ENCODE measurements at places on chromosomes 5 and 9.

- DNase-seq, result no peak
These were observed 264.7 kb upstream of the CCNG1 start for GRCh38 chr5:163172540-163173338.

GRCh38 chr5:1079961-1080360 is 31.9 kb downstream of the SLC12A7 start:
- DNase-seq, result no peak

- DNase-seq, result no peak
These were observed 40.7 kb upstream of the S1PR3 start for GRCh38 chr9:88950341-88951154.

GRCh38 chr5:78758169-78758839 is 109.7 kb upstream of the LHFPL2 start:
- no peak for DNase-seq

DNA sequence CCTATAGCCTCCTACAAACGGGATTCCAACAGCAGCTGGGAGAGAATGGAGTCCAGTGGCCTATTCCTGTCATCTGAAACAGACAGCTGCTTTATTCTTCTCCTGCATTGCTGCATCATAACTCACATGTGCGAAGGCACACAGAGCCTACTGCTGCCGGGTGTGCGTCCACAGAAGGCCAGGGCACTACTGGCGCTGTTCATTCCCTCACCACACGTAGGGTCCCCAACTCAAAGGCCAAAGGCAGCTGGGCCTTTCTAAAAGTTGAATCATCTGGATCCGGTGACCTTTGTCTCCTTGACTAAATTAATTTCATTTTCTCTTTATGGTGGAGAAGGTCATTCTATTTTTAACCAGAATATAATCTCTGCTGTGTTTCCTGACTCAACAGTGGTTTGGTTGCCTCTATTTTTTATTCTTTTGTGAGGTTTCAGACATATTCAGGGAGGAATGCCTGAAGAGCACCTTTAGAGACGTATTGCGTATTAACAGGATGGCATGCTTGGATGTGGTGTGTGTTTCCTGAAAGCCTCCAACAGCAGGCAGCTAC is 10.8 kb upstream of the SPATA24 start:
- DNase-seq, result no peak

DNA sequence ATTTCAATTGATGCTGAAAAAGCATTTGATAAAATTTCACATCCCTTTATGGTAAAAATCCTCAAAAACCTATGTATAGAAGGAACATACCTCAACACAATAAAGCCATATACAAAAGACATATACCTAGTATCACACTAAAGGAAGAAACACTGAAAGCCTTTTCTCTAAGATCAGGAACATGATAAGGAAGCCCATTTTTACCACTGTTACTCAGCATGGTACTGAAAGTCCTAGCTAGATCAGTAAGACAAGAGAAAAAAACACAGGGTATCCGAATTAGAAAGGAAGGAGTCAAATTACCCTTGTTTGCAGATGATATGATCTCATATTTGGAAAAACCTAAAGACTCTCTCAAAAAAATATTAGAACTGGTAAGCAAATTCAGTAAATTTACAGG is 350.2 kb upstream of the PDE4D start:
- DNase-seq, result no peak

- no peak for DNase-seq
These were observed 355.5 kb downstream of the ARRDC3 start for GRCh38 chr5:91027405-91028139.

DNA sequence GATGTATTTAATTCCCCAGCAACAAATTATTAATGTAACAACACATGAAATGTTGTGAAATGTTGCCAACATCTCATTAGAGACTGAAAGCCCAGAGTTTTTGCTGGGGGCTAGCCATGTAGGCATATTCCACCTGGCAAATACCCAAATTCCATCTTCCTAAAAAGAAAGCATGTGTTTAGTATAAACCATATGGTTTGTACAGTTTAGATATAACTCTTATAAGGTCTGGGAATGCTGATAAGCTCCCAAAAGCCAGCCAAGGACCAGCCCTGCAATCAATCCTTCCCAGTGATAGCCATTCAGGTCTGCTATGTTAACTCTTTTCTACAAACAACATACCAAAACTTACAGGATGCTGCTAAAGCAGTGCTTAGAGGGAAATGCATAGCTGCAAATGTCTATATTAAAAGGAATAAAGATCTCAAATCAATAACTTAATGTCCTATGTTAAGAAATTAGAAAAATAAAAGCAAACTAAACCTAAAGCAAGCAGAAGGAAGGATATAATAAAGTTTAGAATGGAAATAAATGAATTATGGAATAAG is 158.9 kb downstream of the AUH start:
- no peak for DNase-seq

DNA sequence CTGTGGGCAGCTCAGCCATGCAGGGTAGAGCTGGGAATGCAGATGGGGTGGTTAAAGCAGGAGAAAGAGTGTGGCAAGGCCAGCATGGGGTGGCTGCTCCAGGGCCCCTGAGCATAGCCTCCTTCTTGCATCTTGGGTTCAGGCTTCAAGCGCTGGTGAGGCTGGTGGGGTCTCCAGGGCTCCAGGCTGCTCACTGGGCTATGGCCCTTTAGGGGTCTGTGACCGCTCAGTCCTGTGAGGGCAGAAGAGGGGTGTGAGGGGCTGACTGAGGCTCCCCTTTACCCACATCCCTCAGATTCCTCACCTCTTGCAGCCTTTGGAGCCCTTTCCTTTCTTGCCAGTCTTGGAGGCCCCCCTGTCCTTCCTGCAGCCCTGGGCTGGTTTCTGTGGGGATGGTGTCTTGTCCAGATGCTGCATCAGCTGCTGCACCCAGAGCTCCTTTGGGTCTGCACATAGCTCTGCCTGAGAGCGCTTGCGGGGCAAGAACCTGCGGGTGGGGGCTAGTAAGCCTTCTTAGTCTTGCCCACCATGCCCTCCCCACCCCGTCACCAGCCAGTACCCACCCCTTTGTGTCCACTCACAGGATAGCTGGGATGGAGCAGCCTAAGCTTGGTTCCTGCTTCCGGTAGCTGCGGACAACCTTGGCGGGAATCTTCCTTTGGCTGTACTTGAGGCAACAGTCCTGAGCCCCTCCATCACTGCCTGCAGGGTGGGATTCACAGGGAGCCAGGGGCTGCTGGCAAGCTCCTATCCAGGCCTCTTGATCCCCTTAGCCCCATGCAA is 549 bp downstream of the CCL21 start:
- DNase-seq, result no peak

- no peak for DNase-seq
These were observed 21.6 kb downstream of the CEMIP2 start for GRCh38 chr9:71746758-71747125.

DNA sequence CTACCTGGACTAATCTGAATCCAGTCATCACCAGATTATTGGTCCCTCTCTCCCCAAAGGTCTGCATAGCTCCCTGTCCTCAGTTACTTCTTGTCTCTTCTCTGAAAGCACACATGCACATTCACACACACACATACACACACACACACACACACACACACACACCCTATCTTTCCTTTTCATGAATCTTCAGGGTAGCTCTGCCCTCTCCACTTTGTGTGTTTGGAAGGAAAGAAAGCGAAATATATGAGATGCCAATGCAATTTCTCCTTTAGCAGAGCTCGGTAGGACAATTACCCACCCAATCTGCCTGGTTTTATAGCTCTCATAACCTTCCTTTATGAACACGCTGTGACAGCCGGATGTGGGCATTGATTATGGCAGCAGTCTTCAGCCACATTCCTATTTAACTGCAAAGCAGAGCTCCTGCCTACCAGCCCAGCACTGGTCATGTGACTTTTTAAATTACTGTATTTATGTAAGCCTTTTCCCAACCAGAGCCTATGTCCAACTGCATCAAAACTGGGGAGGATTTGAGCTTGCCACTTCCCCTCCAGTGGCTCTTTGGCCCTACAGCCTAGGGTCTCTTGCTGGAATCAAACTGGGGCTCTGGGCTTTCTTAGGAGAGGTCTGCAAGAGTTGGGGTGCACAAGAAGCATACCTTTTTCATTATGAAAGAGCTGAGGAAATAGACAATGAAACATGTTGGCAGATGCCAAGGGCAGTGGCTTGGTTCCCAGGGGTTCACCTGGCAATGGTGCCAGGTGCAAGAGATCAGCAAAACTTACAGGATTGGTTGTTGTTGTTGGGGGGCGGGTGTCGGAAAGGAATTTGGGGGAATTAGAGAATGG is 20.8 kb upstream of the MATR3 start:
- no peak for DNase-seq

DNA sequence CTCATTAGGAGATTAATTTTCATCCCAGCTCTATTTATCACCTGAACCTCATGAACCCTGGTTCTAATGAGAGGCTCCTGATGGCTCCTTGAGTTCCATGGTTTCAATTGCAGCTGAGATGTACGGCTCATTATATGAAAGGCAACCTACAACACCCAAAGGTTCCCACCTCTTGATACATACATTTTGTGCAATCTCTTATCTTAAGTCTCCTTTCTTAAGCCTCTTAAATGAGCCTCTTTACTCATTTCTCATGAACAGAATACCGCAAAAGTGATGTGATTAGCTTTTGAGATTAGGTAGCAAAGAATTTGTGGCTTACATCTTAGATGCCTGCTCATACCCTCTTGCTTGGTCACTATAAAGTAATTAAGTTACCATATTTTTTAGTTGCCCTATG is 1964.0 kb upstream of the CDH6 start:
- DNase-seq, result no peak

- DNase-seq, result no peak
These were observed 8.6 kb upstream of the COL15A1 start for GRCh38 chr9:98935071-98935505.

- no peak for DNase-seq
These were observed 365.1 kb upstream of the PRR16 start for GRCh38 chr5:120098902-120099535.

GRCh38 chr5:105767267-105767666 is 1903.5 kb downstream of the EFNA5 start:
- DNase-seq, result no peak
